CD4-positive, alpha-beta T cell treated with Interferon gamma for 1 hour (primary cell): ENCODE measurements at places on chromosomes 2 and 18.

GRCh38 chr18:58315041-58315440, 271.0 kb downstream of the NEDD4L start:
- DNase-seq: no peak

DNA sequence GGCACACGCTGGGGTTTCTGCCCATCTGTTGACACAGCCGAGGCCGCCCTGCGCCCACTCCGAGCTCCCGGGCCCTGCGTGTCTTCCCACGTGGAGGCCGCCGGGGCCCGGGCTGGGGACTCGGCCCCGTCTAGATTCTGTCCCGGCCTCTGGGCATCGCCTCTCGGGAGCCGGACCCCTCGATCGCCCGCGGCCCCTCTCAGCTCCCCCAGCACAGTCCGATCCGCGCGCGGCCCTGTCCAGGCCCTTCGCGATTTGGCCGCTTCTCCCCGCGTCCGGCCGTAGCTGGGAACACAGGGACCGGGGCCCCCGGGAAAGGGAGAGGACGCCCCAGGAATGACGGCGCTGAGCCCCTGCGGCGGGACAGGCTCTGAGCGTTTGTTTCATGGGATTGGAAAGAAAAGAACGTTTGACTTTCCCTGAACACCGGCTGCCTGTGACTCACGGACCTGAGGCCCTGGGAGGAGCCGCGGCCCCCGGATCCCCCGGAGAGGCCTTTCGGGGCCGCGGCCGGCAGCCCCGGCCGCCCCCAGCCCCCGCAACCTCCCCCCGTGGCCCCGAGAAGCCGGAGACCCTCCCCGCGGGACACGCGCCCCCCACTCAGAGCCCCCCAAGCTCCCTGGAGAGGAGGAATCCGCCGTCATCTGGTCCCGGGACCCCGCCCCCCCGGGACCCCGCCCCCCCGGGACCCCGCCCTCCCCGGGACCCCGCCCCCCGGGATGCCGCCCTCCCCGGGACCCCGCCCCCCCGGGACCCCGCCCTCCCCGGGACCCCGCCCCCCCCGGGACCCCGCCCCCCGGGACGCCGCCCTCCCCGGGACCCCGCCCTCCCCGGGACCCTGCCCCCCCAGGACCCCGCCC, 62.7 kb upstream of the CTDP1 start:
- DNase-seq: no peak

DNA sequence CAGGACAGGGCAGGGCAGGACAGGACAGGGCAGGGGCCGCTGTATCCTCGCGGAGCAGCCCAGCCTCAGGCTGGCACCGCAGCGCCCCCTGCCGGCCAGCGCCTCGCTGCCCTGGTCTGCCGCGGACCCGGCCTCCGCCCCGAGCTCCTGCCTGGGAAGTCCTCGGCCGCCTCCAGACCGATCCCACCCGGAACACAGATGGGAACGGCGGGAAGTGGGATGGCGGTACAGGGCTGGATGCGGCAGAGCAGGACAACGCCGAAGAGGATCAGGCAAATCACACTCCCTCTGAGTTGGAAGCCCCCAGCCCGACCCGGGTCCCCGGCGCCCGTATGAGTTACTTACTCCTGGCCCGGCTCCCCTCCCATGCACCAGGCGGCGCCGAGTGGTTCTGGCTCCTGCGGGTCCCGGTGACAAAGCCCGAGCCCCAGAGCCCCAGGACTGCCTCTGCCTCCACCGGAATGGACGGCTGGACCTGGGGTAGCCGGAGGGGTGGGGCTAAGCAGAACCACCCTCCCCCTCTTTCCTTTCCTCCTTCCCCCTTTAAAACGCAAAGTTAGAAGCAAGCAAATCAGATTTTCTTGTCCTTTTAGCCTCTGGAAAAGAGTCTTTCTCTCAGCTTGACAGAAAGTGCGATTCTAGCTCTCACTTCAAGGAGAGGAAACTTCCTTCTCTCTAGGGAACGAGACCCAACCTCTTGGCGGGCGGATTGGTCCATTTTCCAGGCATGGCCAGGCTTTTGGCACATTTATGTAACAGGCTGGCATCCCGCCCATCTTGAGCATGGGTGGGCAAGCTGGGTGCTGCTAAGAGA, at the start of gene TP53I3:
TSS of gene TP53I3 (minus strand) at position 449 of the 814 bp plus-strand sequence. CDS start 508 bp downstream, outside the sequence.
- peak; percentile 76 for DNase-seq

DNA sequence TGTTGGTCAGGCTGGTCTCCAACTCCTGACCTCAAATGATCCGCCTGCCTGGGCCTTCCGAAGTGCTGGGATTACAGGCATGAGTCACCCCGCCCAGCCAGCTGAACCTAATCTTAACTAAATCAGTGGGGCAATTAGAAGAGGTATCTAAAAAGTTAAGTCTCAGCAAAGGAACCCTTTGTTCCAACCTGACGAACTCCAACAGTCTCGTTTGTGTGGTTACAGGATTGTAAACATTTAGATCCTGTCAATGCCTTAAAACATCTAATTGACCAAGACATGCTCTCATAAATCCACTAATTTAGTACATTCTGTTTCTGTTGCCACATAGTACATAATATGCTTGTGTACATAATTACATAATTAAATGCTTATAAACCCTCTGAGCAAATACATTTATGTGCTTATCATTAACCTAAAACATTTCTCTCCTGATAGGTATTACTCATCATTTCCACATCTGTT, 31.1 kb upstream of the STK39 start:
- no peak for DNase-seq

- no peak for DNase-seq
Measured at GRCh38 chr2:6764968-6765723, 100.6 kb downstream of the CMPK2 start.

DNA sequence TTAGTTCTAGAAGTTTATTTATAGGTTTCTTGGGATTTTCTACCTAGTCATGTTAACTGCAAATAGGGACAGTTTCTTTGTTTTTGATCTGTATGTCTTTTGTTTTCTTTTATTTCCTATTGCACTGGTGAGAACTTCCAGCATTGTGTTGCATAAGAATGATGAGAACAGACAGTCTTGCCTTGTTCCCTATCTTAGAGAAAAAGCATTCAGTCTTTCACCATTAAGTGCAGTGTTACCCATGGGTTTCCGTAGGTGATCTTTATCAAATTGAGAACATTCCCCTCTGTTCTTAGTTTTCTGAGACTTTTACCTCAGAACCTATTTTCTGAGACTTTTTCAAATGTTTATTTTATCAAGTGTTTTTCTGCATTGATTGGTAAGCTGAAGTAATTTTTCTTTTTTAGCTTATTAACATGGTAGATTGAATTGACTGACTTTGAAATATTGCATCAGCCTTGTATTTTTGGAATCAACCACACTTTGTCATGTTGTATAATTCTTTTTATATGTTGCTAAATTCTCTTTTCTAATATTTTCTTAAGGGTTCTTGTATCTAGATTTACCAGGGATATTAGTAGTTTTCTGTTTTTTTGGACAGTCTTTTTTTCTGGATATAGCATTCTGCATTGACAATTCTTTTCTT, 17.2 kb downstream of the MFSD6 start:
- no peak for DNase-seq

DNA sequence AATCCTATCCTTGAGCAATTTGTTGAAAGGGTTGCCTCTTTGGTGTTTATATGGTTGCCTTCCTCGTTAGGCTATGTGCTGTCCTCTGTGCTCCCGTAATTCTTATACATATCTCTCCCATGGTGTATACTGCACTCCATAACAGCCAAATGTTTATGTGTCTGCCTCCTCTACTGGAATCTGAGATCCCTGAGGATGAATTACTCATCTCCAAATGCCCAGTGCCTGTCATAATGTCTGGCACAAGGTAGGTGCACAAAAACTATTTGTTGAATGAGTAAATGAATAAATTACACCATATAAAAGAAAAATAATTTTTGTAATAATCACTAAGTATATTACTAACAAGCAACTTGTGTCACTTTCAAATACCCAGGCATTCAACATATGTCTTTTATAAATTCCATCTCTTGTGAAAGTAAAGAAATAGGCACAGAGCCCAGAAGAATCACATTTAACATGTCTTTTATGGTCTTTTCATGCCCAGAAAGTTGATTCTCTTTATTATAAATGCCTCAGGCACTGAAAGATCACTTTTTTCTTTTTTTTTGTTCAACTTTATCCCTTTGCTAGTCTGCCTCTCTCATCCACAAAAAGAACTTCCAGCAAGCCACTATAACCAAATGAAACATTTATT, 164.9 kb downstream of the CCDC148 start:
- DNase-seq: no peak

DNA sequence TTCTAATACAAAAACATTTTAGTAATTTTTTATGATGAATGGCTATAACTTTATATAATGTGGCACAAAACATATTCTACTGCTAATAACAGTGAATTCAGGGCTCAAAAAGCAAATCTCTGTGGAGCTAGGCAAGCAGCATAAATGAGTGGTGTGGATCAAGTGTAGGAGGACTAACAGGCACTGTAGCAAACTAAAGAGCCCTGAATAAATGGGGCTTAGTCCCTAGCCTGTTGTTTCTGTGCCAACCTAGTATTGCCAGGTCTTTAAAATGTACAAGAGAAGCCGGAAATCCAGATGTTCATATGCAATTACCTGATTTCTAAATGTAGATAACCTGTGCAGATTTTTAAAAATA, 18.5 kb downstream of the REL start:
- DNase-seq: no peak

GRCh38 chr2:119223521-119224390, at the start of gene STEAP3:
TSS of gene STEAP3 (plus strand) at chr2:119223834. CDS start at chr2:119231013, 7,179 bp downstream.
- peak; percentile 32 for DNase-seq

DNA sequence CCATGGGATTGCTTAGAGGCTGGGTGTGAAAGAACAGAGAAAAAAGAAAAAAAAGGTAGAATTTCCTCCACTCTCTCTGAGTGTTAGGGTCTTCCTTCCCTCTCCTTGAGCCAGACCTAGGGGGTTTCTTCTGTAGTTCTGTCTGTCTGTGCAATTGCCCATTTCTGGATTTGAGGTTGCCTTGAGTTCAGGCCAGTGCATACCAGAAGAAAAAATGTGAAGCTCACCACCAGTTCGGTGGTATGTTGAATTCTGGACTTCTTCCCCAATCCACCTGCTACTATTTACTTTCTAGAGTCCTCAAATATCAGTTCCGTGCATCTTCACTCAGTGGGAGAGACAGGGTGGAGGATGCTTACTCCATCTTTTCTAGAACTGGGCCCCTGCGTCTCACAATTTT, 15.3 kb upstream of the SELENOI start:
- no peak for DNase-seq

GRCh38 chr2:223865907-223866508, 28.6 kb upstream of the AP1S3 start:
- no peak for DNase-seq

GRCh38 chr18:57954935-57955334, 89.1 kb upstream of the NEDD4L start:
- DNase-seq: no peak

DNA sequence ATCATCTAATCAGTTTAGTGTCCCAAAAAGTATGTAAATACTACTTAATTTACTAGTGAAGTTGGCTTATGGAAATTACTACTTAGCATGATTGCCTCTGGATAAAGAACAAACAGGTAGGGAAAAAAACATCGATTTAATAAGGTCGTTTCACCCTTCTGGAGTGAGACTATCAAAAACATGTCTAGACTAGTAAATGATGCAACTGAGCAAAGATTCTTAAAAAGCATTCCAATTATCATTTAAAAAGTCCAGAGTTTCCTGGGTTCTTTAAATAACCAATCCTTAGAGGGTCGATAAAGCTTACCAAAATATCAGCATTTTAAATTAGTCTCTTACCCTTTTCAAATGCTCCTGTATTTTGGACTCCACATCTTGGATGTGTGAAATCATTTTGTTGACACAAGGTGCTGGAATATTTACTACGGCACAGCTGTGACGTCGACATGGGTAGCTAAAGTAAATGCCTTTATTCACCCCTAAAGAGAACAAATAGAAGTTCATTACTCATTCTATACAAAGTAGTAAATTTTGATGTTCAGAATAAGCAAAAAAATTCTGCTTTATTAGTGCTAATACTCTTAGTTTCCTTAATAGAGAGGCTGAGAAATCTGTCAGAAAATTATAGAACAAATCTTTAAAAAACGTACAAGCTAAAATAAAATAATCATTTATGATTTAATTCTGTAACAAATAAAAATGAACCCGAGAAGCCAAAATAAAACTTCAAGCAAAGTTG, 70.6 kb downstream of the CCDC178 start:
- no peak for DNase-seq

DNA sequence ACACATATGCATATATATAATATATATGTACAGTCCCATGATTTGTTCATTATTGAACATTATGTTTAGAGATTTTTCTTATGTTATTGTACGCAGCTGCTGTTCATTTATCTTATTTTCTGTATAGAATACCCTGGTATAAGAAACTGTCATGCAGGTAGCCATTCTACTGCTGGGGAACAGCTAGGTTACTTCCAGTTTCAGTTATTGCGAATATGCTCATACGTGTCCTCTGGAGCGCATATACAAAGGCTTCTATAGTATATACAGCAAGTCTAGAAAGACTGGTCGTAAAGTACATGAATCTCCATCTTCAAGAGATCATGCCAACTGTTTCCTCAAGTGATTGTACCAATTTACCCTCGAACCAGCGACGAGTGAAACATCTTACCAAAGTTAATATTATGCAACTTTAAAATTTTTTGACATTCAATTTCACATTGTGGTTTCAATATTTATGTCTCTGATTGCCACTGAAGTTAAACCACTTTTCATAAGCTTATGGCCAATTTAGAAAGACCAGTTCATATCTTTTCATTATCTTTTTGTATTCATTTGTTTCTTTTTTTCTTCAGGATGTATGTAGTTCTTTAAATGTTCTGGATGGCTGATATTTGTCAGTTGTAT, 53.5 kb downstream of the RDH14 start:
- no peak for DNase-seq

DNA sequence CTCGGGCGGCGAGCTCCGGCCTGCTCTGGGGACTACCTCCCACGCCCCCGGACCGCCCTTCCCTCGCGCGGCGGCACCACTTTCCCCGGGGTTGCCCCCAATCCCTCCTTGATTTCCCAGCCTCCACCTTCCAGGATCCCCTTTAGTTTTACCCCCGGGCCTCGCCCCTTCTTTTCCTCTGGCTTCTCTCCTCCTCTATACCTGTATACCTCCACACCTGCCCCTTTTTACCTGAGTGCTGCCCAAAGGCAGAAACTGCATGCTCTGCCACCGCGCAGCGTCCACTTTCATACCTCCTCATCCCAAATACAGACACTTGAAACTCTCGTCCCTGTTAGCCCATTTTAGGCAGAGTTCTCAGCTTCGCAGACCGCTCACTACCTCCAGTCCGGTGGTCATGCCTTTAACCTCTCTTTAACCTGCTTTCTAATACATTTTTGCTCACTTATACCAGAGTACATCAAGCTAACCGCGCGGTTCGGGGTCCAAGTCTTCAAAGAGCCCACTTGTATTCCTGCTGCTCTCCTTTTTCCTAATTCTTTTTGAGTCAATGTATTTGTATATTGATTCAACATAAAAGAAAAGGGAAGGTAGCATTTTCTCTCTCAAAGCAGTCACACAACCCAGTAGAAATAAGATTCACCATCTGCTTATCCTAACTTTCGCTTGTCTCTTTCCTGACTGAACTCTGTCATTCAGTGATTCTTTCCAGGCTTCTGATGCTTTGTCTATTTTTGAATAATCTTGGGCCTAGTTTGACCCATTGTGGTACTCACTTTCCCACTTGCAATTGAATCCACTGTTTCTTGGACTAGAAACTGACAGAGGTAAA, 901 bp downstream of the SPOPL start:
- DNase-seq: no peak

GRCh38 chr18:62576845-62577512, 54.2 kb downstream of the ZCCHC2 start:
- DNase-seq: no peak

- DNase-seq: no peak
Measured at GRCh38 chr2:140295767-140296166, 1515.6 kb upstream of the NXPH2 start.

GRCh38 chr2:27870724-27871123, 19.5 kb downstream of the RBKS start:
- no peak for DNase-seq

- no peak for DNase-seq
Measured at GRCh38 chr2:47128705-47129104, 26.4 kb downstream of the STPG4 start.
